ENCODE measurements at places on chromosomes 6 and 20.

GRCh38 chr20:42714298-42715141 is 475.2 kb downstream of the PTPRT start:
- no peak for DNase-seq

- DNase-seq, result no peak
These were observed 5.3 kb upstream of the GUCA1B start for GRCh38 chr6:42200035-42200434.

DNA sequence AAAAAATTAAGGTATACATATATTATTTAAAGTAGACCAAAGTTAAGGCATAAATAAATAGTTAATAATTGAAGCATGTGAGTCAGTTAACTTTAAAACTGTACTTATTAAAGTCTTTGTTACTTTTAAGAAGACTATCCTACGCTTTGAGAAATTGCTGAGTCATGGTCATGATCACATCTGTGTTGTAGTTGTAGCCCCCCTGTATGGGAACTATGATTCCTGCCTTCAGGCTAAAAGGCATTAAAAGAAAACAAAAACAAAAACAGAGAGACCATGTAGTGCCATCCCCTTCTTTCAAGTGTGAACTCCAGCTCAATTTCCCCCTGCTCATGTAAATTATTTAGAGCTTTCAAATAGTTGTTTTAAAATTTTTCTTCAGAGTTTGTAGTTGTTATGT is 123.4 kb downstream of the FLRT3 start:
- no peak for DNase-seq

DNA sequence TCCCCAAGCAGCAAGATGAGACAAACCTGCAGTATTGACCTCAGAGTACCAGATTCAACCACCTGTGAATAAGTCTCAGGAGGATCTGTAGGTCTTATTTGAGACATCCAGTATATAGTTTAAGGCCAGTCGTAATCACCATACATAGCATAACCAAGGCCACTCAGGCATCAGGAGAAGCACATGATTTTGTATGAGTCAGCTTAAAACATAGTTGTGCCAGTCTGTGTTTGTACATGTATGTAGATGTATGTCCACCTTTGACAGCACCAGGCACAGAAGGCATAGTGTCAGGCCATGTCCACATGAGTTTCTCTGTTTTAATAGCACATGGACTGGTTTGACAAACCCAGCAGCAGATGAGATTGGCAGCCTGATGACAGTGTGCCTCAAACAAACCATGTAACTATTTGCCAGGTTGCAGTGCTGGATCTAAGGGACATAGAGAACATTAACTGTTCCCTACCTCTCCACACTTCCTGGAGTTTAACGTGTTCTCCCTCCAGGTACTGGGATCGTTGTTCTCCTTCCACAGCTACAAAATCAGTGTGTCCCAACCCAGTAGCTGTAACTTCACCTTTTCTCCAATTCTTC is 8.6 kb upstream of the ASIP start:
- DNase-seq, result no peak

- DNase-seq, result no peak
These were observed 246.1 kb downstream of the FOXA2 start for GRCh38 chr20:22338140-22338708.
